ENCODE measurements at places on chromosomes 16 and 17.

GRCh38 chr17:13601322-13601775 is 380 bp downstream of the HS3ST3A1 start:
- no peak for DNase-seq

GRCh38 chr16:80948886-80949493 is 57.7 kb downstream of the CMC2 start:
- DNase-seq = no peak

GRCh38 chr17:75065562-75066151 is 18.6 kb downstream of the KCTD2 start:
- DNase-seq = no peak

- DNase-seq = no peak
Measured at GRCh38 chr17:34884597-34884996, 76.7 kb downstream of the CCT6B start.

DNA sequence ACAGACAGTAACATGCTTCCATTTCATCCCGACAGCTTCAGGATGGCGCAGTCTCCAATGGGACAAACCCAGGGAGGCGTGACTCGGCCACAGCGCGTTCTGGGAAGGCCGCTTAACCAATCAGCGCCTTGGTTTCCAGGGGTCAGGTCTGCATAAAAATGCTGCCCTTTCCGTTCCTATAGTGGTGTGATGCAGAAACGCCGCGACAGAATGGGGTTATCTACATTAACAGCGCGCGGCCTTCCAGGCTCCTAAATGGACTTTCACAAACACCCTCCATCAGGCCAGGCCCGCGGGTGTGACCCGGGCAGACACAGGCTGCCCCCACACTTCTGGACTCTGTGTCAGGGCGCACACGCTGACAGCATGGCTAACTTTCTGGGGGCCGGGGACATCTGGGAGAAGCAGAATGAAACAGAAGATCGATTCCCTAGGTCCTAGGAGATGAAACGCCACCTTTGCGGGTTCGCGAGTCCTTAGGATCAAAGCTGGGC is 792 bp downstream of the TMEM231 start:
- DNase-seq = no peak

GRCh38 chr16:84633622-84634021 is 14.7 kb upstream of the KLHL36 start:
- DNase-seq = no peak

- no peak for DNase-seq
Measured at GRCh38 chr16:84841787-84842300, 22.1 kb downstream of the CRISPLD2 start.

GRCh38 chr16:3383045-3383448 is 17.8 kb downstream of the ZSCAN32 start:
- DNase-seq = no peak

Measured in effector memory CD4-positive, alpha-beta T cell (primary cell).